ENCODE measurements at places on chromosomes 16 and 17.

DNA sequence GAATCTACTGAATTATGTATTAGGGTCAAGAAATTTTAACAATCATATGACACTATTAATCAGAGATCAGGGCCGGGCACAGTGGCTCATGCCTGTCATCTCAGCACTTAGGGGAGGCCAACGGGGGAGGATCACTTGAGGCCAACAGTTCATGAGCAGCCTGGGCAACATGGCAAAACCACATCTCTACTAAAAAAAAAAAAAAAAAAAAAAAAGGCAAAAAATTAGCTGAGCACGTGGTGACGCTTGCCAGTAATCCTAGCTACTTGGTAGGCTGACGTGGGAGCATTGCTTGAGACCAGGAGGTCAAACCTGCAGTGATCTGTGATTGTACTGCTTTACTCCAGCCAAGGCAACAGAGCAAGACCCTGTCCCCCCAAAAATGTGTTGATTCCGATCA, 52.5 kb upstream of the CLEC3A start:
- DNase-seq = no peak

DNA sequence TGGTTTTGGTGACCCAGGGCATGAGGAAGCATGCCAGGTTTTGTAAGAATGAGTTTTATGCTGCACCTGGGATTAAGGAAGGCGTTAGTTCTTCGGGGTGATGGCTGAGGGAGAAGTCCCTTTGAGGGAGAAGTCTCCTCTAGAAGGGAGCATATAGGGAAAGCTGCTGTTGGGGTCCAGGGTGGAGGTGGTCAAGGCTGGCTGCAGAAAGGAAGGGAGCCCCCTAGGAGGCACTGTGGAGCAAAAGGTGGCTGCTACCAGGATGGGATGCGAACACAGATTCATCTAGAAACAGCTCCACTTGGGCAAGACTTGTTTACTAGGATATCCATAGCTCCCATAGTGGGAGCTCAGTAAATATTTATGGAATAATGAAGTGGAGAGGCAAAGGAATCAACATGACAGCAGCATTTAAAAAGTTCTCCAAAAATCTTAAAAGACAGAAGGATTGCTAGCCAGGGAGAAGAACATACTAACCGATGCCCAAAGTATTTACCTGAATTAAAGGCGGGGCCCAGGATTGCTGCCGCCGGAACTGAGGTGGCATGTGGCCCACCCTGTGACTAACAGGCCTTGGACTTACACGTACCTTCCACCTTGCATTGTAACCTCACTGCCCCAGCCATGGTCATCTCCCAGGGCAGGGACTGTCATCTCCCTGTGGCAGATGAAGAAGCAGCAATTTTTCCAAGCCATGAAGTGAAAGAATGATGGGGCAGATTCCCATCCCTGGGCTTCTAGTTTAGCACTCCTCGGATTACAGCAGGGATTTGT, 7.1 kb upstream of the LPCAT2 start:
- no peak for DNase-seq

DNA sequence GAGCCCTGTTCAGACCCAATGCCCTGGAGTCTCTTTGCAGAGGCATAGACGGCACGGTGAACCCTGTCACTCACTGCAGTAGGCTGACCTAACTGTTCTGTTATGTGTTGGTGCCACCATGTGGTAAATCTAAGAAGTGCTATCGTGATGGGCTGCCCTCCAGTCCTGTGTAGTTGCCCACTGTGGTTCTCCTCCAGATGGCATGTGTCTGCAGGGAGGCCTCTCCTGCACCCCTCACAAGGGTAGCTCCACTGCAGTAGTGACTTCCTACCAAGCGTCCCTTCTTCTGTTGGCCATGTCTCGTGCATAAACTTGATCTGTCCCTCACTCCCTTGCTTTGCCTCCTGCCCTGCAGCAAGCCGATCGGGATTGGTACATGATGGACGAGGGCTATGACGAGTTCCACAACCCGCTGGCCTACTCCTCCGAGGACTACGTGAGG, 5.8 kb downstream of the DHX38 start:
- DNase-seq = peak; percentile 56

- no peak for DNase-seq
Observed at GRCh38 chr16:55576384-55576783, 9.9 kb downstream of the CAPNS2 start.

GRCh38 chr16:67250045-67250327, 1.2 kb downstream of the SLC9A5 start:
- no peak for DNase-seq

GRCh38 chr17:16552637-16553045, 16.4 kb downstream of the ZNF287 start:
- DNase-seq = no peak

DNA sequence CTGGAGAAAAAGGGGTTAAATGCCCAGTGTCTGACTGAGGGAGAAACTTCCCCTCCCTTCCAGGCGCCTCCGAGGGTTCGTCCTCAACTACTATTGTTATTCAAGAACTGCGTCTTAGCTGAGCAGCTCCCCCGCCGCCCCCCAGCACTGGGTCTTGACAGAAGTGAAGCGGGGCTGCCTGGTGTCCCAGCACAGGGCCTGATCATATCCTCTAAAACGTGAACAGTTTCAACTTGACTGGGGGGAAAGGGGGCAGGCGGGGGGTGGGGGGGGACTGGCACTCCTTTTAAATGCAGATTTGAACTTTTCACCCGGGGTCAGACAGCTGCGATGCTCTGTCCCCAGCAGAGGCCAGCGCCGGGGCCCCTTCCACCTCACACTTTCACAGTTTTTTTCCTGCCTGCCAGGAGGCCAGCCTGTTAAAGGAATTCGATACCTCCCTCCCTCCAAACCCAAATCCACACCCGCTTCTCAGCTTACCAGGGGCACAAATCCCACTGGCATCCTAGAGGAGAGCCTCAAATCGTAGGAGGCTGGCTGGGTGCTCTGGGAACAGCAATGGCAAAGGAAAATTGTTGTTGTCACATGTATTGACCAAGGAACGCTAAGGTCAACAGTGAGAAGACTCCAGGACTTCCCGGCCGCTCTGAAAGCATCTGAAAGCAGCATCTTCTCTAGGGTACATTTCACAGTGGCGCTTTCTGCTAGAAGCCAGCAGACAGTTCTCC, 14.5 kb downstream of the ZFHX3 start:
- DNase-seq = no peak

DNA sequence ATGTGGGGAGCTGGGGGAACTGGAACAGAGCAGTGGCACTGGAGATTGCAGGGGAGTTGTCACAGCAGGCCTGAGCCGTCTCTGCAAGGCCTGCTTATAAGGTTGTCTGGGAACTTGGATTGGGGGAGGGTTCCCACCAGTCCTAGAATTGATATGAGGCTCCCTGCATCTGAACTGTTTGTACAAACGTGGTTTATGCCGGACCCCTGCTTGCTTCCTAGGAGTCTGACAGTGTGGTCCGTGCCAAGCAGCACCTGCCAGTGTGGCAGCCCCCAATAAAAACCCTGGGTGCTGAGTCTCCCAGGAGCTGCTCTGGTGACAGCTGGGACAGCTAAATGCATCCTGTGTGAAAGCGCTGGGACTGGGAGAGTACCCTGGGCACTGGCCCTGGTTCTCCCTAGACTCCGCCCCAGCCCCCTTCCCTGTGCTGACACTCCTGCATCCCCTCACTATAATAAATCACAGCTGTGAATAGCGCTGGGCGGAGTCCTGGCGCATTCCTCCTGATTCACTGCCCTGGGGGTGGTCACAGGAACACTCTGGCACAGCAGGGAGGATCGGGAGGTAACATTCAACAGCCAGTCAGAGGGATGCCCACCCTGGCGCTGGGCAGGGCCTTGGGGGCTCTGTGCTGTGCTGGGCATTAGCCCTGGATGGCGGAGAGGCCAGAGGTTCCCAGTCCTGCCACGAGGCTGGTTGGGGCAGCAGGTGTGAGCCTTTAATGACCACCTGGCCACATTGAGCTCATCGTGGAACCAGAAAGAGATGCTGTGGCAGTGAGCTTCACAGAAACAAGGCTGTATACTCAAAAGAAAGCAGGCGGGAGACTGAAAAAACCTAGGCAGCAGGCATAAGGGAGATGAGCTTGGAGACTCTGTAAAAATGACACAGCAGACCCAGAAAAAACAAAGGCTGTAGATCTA, 45.6 kb downstream of the RMI2 start:
- no peak for DNase-seq

- DNase-seq = no peak
Observed at GRCh38 chr17:15892731-15893657, 51.9 kb upstream of the ADORA2B start.

GRCh38 chr17:57554826-57555635, 190.1 kb downstream of the CCDC182 start:
- no peak for DNase-seq

DNA sequence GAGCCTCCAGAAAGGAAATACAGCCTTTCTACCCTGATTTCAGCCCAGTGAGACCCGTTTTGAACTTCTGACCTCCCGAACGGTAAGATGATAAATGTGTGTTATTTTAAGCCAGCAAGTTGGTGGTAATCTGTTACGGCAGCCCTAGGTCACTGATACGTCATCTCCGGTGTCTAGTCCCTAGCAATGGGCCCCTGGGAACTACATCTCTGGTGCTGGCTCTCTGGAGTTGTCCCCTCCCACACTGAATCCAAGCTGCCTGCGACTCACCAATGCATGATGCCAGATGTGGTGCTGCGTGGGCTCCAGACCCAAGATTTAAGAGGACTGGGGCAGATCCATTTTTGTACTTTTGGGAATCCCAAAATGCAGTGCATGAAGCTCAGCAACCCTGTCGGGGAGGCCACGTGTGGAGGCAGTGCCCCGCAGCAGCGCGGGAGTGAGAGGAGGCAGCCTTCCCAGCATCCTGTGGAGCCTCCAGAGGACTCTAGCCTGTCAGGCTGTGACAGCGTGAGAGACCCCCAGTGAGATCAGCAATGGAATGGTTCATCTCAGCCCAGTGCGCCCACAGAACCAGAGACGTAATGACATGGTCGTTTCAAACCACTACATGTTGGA, 43.6 kb upstream of the USP7 start:
- DNase-seq = no peak

DNA sequence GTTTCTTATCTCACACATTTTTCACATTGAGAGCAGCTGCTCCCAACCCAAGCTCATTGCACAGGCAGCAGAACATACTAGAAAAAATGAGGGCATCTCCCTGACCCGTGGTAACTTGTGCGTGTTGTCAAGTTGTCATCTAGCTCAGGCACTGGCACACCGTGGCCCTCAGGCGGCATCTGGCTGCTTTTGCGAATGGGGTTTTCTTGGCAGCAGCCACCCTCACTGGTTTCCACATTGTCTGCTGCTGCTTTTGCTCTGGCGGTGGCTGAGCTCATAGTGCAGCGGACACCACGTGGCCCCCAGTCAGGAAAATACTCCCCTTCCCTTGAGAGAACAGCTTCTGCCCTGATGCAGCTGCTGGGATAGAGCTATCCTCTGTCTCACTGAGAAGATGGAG, 9.4 kb upstream of the TEDC2 start:
- no peak for DNase-seq
